ENCODE measurements at places on chromosomes 11 and 22. TPM values are rescaled to one million over a fixed set of nuclear protein-coding genes. Genes with fewer than 3 reads are reported as not detected.
A peak's percentile ranks its signal among the peaks of the same experiment; 100 is the strongest.

GRCh38 chr22:29255064-29255621 lies 12.6 kb downstream of the RHBDD3 start:
- DNase-seq: no peak

DNA sequence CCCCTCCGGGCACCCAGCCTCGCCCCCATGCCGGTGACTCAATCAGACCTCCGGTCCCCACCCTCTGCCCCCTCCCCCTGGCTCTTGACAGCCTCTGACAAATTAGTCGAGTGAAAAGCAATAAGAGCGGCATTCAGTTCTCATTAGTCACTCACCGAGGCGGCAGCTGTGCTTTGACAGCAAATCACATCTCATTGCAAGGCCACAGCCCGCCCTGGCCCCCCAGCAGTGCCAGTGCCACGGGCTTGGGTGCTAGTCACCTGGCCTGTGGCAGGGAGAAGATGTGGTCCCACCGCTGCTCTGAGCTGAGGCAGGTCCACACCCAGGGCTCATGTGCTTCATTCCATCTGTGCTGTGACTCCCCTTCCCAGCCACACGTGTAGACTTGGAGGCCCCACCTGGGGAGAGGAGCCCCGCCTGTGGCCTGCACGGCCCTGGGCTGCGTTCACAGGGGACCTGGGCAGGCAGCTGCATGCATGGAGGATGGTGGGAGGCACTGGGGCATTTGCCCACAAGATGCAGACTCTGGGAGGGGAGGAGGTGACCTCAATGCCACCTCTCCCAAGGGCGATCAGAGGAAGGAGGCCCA lies 7.4 kb upstream of the TH start:
- peak; percentile 88 for DNase-seq

DNA sequence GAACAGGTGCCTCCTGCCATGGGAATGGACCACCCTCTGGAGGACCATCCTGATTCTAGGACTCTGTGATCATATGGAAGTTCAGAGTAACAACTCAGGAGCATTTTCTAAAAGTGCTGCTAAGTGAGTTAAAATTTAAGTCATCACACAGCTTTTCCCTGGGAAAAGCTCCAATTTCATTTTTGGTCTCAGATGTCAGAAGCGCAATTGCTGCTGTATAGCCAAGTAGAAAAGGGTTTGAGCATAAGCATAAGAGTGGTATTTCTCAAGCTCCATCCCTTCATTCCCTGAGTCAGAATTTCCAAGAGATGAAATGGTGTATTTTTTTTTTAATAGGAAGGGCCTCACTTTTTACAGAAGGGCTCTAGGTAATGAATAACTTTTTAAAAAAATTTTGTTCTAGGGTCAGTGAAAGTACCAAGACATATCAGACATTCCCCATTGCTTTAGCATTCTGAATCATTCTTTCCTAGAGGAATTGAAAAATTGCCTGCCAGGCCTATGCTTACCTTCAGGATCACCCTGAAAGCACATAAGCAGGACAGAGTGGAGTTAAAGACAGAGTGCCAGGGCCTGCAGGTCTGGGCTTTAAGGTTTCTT lies 564.5 kb upstream of the ISX start:
- DNase-seq: no peak

DNA sequence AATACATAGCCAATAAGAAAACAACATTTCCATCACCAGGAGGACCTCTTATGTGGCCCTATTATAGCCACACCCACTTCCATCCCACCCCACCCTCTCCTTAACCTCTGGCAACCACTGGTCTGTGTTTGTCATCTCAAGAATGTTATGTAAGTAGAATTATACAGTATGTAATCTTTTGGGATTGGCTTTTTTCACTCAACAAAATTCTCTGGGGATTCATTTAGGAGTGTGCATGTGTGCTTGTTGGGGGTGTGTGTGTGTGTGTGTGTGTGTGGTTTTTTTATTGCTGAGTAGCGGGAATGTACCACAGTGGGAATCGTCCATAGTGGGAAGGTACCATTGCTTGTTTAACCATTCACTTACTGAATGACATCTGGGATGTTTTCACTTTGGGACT lies 5.2 kb downstream of the KCNJ5 start:
- no peak for DNase-seq

DNA sequence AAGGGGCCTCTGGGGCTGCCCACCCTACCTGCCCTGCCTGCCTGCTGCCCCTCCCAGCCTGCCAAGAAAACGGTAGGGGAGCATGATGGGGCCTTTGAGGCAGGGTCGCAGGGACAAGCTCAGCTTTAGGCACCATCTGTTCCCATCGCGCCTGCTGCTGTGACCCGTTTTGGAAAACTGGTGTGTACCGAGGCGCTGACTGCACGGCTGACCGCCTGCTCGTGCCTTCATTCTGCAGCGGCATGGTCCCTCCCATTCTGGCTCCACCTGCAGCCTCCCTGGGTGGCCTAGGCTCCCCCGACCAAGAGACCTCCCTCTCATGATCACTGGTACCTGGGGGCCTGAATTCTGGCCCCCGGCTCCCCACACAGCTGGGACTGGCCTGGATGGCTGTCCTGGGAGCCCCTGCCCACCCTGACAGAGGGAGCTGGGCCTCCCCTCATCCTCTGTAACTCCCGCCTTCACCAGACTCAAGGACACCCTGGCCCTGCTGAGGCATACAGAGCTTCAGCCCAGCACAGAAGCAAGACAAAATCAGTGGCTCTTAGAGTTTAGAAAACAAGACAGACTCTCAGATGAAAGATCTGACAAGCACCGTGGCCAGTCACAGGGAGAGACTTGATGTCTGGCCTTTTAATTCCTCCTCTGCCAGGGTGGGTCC lies 6.5 kb upstream of the MYRF start:
- DNase-seq: no peak

GRCh38 chr11:41306431-41306830 lies 153.0 kb downstream of the LRRC4C start:
- peak; percentile 1 for DNase-seq

- no peak for DNase-seq
Measured at GRCh38 chr11:10696468-10697322, 3.1 kb upstream of the IRAG1 start.

CDHR5 gene
- total RNA-seq: not detected

KIF18A gene
- 0.51 TPM for total RNA-seq

POU2AF2 gene
- total RNA-seq: not detected

DNA sequence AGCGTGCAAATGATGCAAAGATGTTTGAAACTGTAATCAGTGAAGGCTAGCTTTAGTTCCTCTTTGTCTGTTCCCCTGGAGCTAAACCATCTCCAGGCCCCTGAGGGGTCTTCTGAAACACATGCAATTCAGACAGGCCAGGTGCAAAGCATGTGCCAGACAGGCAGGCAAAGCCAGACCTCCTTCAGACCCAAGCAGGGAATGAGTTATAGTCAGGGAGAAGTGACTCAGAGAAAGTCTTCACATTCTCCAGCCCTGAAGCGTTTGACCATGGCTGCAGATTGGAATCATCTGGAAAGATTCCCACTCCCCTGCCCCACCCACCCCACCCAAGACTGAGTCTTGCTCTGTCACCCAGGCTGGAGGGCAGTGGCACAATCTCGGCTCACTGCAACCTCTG lies 187.0 kb upstream of the ISX start:
- no peak for DNase-seq

DNA sequence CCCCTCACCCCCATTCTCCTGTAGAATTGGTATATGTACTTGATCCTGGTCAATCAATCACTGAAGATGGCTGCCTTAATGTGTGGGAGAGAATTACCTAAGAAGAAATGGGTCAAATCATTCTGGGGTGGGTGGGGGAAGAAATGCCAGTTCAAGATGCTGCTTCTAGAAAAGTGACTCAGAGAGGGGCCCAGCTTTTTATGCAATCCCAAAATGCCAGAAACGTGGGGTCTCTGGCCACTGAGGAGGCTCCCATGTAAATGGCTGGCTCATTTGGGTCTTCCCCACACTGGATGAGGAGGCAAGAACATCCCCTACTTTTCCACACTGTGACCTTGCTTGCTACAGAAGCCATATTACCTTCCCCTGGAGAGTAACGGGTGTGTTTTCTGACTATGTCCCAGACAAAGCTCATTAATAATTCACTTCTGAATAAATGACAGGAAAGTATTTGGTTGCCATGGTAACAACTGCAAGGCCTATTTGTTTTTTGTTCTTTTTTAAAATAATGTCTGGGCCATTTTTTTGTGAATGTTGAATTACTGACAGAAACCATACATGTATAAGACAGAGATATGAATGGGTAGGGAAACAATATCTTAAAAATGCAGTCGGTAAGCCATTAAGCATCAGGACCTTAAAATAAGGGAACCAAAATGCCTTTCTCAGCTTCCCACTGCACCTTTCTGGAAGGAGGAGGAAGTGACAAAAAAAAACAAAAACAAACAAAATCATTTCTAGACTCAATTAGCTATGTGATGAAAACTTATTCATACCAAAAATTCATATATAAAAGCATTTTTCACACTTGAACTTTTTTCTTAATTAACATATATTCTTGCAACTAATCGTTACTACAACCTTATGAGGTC lies 32.0 kb downstream of the SLC1A2 start:
- no peak for DNase-seq

- no peak for DNase-seq
Measured at GRCh38 chr22:37421468-37421877, 5.8 kb downstream of the ELFN2 start.

GRCh38 chr11:96215110-96215782 lies 127.7 kb downstream of the MAML2 start:
- no peak for DNase-seq

DNA sequence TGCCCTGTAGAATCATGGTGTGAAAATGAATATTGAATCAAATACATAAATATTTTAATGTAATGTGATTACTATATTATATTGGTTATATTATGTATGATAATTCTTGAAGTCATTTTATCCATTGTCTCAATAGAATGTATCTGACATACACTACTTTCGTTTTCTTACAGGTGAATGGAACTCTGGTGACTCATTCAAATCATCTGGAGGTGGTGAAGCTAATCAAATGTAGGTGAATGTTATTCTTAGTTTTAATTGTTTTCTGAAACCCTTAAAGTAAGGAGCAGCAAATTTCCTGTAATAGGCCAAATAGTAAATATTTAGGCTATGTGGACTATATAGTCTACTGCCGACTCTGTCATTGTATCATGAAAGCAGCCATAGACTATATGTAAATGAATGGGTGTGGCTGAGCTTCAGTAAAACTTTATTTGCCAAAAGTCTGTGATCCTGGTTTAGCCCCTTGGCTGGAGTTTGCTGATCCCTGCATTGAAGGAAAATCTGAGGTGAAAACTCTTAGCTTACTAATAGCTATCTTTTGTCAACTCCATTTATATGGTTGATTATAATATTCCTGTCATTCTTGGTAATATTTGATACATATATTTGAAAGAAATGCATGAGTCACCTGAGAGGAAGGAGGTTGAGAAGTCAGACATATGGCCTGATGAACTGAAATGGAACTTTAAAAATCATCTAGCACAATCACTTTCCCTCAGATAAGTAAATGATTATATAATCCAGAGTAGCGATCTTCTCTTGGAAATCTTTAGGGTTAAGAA lies 87.2 kb upstream of the GRIK4 start:
- DNase-seq: peak; percentile 60

DNA sequence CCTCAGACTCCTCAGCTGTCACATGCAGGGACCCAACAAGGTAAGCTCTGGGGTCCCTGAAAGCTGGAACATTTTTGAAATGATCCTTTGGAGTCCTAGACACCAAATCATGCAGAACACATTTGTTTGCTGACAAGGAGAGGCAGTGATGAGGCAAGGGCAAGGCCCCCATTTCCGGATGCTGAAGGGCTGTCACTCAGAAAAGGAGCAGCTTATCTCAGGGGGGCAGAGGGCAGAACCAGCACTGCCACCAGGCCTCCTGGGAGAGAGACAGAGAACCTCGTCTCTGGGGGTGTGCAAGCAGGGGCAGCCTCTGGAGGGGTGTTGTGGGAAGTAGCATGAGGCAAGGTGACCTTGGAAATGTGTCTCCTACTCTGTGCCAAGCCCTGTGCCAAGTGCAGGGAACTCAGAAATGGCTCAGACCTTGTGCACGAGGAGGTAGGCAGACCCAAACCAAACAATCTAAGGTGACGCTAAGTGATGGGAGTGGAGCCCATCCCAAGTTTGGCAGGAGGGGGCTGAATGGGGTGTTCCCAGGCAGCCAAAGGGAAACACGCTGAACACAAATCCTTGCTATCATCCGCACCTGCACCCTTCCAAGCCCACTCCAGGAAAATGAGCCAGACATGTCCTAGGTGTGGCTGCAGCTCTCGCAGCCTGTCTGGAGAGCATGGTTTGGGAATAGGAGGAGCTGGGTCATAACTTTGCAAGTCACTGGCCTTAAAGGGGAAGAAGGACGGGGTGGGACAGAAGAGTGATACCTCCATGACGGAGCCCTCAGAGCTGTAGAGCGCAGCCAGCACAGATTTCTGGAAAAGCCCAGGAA lies 94.2 kb downstream of the PDE2A start:
- no peak for DNase-seq

- DNase-seq: no peak
Measured at GRCh38 chr11:73248526-73249185, 23.5 kb upstream of the P2RY6 start.

CCDC117 gene
- 9.2 TPM for total RNA-seq

CLTCL1 gene
- 20.2 TPM for total RNA-seq

- DNase-seq: no peak
Measured at GRCh38 chr11:115219376-115219775, 284.8 kb downstream of the CADM1 start.

SLC22A6 gene
- not detected for total RNA-seq

GRCh38 chr22:37376643-37377042 lies 50.6 kb downstream of the ELFN2 start:
- no peak for DNase-seq

DNA sequence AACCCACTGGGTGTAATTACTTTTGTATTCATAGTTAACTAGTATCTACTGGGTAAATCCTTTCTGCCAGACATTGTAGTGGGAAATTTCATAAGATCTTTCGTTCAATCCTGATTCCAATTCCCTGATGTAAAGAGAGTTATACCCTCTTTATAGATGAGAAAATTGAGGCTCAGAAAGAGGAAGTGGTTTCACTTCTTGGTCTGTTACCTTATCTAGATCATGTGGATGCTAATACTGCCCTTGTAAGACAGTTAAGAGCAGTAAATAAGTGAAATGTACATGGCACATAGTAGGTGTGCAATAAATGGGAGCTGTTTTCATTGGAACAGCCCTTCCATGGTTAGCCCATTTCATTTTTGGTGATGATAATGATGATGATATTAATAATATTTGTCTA lies 46.7 kb downstream of the TIMP3 start:
- DNase-seq: no peak

DNA sequence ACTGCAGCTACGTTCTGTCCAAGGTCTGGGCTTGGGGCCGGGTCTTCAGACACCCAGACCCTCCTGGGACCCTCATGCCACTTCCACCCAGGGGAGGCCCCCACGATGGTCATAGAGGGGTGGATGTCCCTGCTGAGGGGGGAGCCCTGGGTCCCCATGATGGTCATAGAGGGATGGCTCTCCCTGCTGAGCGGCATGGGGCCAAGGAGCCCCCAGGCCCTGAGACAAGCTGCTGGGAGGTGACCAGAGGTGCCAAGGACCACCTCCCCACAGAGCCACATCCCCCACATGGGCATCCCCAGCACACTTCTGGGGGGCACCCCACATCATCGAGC lies 7.2 kb downstream of the MUC5B start:
- DNase-seq: no peak

CCDC116 gene
- not detected for total RNA-seq

GRCh38 chr22:33112580-33112979 lies 54.4 kb upstream of the SYN3 start:
- DNase-seq: no peak

- no peak for DNase-seq
Measured at GRCh38 chr11:17734418-17734911, at the start of gene KCNC1. Gene KCNC1, plus strand, starts transcription at chr11:17734781. Its CDS starts 1,222 bp downstream, at chr11:17736003.

GRCh38 chr11:8315954-8316353 lies 52.3 kb upstream of the LMO1 start:
- DNase-seq: no peak

ST14 gene
- 105 TPM for total RNA-seq

TRIM29 gene
- 441 TPM for total RNA-seq
